ENCODE measurements at places on chromosomes 3 and 15.

- DNase-seq = no peak
Observed at GRCh38 chr3:29683018-29683993, 402.4 kb downstream of the RBMS3 start.

- no peak for DNase-seq
Observed at GRCh38 chr15:48754011-48754410, 56.9 kb downstream of the CEP152 start.

- DNase-seq = no peak
Observed at GRCh38 chr15:31398677-31399301, 72.2 kb downstream of the KLF13 start.

GRCh38 chr15:52559022-52559421, 9.8 kb downstream of the ARPP19 start:
- no peak for DNase-seq

GRCh38 chr15:85444122-85444745, 63.8 kb downstream of the AKAP13 start:
- DNase-seq = no peak
